ENCODE measurements at places on chromosomes 1 and 21.

GRCh38 chr1:10651793-10652192 is 144.7 kb downstream of the CASZ1 start:
- no peak for DNase-seq

DNA sequence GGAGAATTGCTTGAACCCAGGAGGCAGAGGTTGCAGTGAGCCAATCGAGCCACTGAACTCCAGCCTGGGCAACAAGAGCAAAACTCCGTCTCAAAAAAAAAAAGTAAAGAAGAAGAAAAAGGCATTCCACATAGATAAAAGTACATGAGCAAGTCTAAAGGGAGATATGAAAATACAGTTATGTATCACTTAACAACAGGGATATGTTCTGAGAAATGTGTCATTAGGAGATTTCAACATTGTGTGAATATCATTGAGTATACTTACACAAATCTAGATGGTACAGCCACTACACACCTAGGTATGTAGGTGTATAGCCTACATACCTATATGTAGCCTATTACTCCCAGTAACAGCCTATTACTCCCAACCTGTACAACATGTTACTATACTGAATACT is 12.7 kb downstream of the ARNT start:
- no peak for DNase-seq

- no peak for DNase-seq
Observed at GRCh38 chr1:157097692-157098091, 1.9 kb downstream of the ETV3L start.

- peak; percentile 51 for DNase-seq
Observed at GRCh38 chr1:39632682-39633417, 6.6 kb downstream of the HEYL start.

DNA sequence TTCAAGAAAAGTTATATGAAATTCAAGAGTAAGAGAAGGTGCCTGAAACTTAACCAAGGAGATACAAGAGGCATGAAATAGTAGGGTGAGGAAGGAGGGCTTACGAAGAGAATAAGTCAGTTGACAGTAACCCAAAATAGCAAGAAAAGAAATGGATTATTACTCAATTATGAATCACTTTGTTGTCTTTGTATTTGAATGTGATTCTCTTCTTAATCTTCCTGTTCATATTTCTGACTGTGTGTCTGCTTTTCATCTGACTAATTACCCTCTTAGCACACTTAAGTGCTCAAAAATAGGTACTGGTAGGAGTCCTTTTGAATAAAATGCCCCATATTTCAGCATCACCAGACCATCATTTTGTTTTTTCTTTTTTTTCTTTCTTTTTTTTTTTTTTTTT is 39.4 kb downstream of the GLMN start:
- no peak for DNase-seq

GRCh38 chr1:29524285-29525065 is 288.2 kb downstream of the PTPRU start:
- no peak for DNase-seq

DNA sequence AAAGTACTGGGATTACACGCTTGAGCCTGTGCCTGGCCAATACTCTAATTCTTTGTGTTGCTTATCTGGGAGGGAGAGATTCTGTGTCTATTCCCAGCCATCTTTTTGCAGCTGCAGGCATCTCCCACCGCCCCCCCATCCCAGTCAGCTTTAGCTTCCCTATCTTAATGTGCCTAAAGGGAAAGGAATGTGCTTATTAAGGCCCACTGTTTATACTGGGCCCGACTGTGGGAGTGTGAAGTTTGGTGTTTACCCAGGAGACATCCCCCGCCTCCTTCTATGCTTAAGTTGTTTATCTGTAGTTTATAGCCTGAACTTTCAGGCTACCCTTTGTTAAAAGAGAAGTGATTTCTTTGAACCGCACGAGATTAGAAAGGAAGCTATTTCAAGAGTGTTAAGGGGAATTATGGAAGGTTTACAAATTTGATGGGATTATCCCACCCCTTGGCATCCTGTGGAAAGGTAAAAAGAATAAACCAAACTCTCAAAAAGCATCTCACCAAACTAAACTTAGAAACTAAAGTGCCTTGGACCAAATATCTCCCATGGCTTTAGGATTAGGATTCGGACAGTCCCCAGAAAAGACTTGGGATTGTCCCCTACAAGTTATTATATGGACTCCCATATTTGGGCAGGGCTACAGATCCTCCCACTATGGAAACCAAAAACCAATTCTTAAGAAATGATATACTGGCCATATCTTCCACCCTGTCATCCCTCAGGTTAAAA is 25.5 kb upstream of the ZNF496 start:
- no peak for DNase-seq

- DNase-seq, result no peak
Observed at GRCh38 chr1:154589780-154590179, 18.2 kb downstream of the ADAR start.

DNA sequence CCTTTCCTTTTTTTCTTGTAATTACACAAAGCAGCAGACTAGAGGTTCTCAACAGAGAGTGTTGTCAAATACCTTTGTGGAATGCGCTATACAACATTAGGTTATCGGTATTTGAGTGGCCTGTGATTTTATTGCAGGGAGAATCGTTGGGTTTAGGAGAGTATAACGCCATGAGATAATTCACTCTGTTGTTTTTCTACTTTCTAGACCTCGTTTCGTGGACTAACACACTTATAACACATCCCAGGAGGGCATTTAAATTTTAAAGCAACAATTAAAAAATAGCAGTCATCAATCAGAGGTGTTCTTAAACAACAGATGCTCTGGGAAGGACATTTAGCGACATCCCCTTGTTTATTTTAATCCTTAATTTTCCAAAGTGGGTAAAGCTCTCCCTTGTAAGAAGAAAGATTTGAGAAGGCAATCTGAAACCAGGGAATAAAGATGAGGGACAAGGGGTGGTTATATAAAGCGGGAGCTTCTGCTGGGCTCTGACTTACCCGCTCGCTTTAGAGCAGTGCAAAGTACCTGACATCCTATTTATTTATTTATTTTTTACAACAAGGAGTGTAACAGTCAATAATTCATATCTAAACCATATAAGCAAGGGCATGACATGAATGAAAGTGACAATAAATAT is 4.9 kb downstream of the PBX1 start:
- no peak for DNase-seq

DNA sequence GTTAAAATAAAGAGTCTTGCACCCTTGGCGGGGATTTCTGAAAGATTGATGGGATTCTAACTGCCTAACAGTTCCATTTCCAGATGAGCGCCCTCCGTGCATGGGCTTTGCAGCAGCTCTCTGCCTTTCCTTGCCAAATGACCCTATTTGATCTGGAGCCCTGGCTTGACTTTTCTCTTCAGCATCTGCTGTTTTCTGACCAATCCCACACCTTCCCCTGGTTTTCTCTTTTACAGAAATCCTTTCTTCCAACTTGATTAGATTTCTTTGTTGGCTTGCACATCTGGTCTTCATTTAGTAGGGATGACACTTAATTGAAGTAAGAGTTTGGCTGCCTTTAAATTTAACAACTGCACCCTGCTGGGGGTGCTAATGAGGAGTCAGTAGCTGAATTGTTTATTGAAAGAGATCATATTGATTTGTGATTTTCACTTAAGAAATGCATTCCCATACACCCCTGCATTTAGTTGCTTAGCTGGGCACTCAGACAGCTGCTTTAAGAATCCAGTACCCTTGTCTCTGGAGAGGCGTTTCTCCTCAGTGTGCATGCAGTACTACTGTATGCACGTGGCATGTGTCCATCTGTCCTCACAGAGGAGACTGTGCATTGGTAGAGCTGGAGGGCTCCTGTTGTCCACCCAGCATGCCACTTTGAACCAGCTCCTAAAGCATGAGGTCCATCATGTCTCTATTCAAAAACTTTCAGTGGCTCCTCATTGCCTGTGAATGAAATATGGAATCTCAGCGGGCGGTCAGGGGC is 99.7 kb downstream of the NOS1AP start:
- no peak for DNase-seq

GRCh38 chr1:201584471-201585092 is 45.7 kb downstream of the NAV1 start:
- DNase-seq, result no peak

DNA sequence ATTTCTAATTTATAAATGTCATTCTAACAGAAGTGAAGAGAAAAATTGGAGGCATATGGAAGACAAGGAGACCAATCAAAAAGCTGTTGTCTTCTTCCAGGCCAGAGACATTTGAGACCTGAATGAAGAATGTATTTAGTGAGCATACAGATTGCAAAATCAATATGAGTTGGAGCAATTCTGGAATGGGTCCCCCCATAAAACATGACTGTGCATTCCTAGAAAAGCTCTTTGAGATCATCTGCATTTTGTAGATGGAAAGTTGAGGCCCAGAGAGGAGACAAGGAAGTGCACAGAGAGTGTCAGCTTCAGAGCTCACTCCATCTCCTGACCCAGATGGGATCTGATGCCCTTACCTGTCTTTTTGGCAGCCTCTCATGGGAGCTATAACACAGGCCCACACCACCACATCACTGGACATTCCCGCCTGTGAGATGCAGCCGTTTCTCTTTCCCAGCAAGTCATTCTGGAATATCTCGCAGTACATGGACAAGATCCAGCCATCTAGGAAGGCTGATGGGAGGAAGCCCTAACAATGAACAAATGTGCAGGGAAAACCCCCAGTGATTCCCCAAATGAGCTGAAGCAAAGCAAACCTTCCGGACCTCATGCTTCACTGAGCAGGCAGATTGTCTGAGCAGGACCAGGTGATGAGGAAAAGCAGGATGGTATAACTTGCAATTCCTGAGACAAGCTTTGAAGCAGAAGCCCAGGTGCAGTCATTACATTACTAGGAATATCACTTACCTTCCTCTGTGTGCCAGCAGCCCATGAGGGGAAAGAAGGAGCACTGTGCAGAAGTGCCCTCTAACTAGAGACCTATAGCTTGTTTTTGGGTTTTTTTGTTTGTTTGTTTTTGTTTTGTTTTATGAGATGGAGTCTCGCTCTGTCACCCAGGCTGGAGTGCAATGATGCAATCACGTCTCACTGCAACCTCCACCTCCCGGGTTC is 445.6 kb downstream of the PLPP3 start:
- DNase-seq, result no peak

GRCh38 chr1:235098991-235099390 is 29.6 kb downstream of the TOMM20 start:
- no peak for DNase-seq

DNA sequence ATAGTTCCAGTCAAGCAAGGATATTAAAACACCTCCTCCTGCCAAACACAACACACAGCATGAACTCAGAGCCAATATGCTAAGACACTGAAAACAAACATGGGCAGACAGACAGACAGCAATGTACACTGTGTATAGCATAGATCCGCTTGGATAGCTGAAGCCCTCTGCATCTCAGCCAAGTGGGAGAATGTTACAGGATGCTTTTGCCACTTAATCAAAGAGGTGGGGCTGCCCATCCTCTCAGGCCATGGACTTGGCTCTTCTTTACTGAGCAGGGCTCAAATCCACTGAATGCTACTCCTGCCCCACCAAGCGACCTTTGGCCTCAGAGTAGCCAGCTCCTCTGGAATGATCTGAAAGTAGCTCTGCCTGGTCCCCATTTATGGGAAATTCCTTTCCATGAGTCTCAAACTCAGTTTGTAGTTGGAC is 64.7 kb upstream of the NGF start:
- DNase-seq, result no peak

DNA sequence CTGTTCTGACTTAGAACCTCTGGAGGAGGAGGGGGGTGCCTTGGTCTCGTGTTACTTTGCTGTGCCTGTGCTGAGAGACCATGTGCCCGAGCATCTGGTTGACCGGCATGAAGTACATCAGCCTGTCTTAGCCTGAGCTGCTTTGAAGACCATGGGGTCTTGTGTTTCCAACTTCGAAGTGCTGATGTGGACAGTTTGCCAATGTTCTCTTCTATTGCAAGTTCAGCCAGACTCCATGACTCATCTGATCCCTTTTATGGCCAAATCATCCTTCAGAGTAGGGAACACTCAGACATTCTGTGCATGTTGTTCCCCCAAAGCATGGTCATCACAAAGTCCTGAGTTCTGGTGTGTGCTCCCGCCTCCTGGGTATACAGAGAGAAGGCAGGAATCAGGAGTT is 6.0 kb upstream of the PLA2G2C start:
- no peak for DNase-seq

GRCh38 chr21:43984905-43985689 is 27.0 kb upstream of the TRAPPC10 start:
- no peak for DNase-seq

DNA sequence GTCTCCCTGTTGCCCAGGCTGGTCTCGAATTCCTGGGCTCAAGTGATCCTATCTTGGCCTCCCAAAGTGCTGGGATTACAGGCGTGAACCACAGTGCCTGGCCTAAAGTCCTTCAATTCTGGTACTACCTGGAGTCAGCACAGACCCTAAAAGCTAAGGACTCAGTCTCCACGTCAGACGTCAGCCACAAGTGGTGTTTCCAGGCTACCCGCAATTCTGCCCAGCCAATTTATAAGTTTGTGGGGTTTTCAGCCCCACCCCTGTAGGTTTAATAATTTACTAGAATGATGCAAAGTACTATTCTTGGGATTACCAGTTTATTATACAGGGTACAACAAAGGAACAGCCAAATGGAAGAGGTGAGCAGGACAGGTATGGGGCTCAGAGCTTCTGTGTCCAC is 10.6 kb upstream of the DIP2A start:
- no peak for DNase-seq

DNA sequence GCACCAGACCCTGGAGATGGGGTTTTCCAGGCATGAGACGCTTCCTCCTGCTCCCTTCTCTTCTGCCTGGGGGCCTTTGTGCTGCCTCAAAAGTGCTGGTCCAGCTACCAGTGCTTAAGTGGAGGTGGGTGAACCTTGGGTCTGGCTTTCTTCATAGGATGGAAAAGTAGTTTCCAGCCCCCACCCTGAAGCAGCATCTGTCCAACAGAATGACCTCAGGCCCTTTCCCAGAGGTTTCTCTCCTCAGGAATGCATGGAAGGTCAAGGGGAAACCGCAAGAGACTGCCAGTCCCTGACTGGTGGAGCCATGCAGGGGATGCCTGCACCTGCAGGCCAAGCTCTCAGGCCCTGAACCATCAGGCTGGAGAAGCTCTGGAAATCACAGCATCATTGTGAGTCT is 63.8 kb downstream of the HMGB4 start:
- no peak for DNase-seq

GRCh38 chr1:62484824-62485468 is 48.1 kb downstream of the USP1 start:
- no peak for DNase-seq

DNA sequence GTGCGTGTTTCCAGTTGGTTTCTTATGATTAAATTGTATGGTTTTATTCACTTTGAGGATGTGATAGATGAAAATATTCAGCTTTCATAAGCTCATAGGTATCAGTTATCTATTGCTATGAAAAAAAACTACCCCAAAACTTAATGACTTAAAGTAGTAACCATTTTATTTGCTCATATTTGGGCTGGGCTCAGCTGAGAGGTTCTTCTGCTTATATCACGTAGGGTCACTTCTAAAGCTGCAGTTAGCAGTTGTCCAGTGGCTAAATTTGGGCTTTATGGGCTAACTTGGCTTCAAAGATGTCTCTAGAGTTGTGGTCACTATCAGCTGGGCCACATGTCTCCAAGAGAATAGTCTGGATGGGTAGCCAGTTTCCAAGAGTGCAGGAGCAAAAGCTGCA is 206.4 kb upstream of the LYPLAL1 start:
- no peak for DNase-seq

GRCh38 chr1:109040627-109040988 is 1.3 kb downstream of the WDR47 start:
- no peak for DNase-seq

All from NCI-H146 (cell line).